Effector CD4-positive, alpha-beta T cell (primary cell): ENCODE measurements at places on chromosomes 16 and 17.

- DNase-seq: no peak
These were observed 36.5 kb upstream of the C17orf78 start for GRCh38 chr17:37339321-37339720.

DNA sequence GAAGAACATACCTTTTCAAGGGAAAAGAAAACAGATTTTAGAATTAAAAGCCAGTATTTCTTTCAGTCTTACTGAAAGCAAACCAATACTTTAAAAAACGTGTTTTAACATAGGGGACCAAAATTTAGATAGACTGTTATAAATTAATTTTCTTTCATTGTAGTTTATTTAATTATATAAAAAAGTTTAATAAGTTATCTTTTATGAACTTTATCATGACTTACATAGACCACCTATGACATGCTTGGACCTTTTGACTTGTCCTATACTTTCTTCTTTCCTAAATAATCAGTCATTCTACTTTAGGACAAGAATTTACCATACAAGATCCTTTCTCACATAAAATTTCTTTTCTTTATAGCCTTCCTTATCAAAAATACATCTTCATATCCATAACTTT lies 102.0 kb upstream of the HAS3 start:
- DNase-seq: no peak

GRCh38 chr16:65583498-65583897 lies 461.6 kb upstream of the CDH11 start:
- no peak for DNase-seq

DNA sequence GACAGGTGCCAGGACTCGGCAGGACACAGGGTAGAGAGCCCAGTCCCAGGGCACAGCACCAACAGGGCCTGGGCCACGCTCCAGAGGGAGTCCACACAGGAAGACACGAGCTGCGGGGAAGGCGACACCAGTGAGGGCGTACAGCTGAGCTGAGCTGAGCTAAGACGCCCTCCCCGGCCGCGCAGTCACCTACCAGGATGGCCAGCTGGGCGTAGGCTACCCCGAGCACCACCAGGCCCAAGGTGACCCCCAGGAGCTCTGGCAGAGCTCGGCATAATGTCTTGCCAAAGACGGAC lies 42.6 kb downstream of the TSC2 start:
- DNase-seq: no peak

GRCh38 chr17:77196251-77196650 lies 55.5 kb downstream of the SEC14L1 start:
- no peak for DNase-seq

DNA sequence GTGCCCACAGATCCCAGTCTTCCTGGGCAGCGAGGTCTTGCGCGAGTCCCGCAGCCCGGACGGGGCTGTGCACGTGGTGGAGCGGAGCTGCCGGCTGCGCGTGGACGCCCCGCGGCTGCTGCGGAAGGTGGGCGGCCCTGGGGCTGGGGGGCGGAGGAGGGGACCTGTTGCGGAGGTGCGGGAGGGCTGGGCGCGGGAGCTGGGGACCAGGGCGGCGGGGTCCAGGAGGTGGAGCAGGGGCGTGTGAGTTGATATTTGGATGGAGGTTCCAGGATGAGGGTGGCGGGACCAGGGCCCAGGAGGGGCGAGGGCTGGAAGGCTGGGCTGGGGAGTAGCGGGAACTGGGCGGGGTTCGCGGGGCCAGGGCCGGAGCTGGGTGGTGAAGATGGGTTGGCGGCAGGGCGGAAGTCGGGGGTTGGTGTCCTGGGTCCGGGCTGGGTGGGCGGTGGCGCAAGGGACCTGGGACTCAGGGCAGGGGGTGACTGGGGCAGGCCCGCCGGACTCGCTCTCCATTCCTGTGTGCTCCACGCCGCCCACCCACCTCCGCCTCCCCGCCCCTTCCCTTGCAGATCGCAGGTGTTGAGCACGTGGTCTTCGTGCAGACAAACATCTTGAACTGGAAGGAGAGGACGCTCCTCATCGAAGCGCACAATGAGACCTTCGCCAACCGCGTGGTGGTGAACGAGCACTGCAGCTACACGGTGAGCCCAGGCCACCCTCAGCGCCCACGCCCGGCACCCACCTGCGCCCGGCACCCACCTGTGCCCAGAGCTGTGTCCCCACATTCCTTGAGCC lies 29.6 kb downstream of the SEC14L5 start:
- DNase-seq: no peak

DNA sequence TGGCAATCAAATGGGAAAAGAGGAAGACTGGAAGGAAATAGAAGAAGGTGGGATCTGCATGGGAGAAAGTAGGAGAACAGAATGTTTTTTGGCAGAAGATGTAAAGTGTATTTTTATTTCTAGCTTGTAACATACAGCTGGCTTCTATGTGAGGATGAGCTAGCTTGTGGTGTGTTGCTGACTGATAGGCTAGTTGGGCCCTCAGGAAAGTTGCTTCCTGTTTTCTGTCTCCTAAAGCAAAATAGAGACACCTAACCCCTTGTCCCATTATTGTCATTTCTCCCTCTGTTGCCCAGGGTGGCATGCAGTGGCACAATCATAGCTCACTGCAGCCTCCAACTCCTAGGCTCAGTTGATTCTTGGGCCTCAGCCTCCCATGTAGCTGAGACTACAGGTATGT lies 15.9 kb downstream of the TNRC6A start:
- DNase-seq: no peak

DNA sequence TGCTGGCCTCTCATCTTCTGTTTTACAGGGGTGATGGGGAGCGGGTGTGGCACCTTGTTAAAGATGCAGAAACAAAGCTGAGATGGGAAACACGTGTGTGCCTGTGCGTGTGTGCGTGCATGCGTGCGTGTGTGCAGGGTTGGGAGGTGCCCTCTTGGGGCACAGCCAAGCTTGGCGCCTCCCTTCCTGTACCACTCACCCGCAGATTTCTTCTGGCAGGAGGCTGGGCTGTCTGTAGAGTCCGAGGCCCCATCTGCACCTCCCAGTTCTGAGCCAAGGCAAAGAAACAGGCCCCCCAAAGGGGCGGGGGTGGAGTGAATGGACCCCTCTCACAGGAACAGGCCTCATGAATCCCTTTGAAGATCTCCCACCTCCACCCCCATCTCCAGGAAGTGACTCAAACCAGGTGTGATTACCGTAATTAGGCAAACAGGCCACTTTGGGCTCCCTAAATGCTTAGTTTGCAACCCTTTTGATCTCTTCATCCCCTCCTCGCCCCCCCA lies 20.9 kb downstream of the TNS4 start:
- peak; percentile 73 for DNase-seq

DNA sequence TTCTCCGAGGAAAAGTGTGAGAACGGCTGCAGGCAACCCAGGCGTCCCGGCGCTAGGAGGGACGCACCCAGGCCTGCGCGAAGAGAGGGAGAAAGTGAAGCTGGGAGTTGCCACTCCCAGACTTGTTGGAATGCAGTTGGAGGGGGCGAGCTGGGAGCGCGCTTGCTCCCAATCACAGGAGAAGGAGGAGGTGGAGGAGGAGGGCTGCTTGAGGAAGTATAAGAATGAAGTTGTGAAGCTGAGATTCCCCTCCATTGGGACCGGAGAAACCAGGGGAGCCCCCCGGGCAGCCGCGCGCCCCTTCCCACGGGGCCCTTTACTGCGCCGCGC lies at the start of gene ERBB2:
Gene ERBB2, plus strand, starts transcription at position 247 of the 330 bp plus-strand sequence. CDS start 175 bp downstream, outside the sequence.
- DNase-seq: no peak

GRCh38 chr17:73003487-73003886 lies 89.0 kb downstream of the SLC39A11 start:
- DNase-seq: no peak

DNA sequence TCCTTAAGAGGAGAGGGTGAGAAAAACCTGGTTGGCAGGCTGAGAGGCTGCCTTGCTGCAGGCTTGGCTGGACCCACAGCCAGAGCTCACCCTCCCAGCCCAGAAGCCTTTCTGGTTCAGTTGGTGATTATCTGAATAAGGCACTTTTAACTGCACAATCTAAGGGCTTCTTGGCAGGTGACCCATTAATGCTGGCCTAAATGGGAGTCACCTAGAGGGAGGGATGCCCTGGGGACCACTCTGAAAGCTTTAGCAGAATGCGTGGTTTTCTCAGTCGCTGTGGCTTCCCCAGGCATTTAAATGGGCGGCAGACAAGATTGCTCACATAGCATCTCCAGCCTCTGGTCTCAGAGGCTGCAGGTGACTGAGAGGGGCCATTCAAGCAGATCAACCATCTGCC lies 33.2 kb upstream of the SHISA9 start:
- no peak for DNase-seq

- no peak for DNase-seq
These were observed 30.6 kb downstream of the DNAH9 start for GRCh38 chr17:11628831-11629230.

DNA sequence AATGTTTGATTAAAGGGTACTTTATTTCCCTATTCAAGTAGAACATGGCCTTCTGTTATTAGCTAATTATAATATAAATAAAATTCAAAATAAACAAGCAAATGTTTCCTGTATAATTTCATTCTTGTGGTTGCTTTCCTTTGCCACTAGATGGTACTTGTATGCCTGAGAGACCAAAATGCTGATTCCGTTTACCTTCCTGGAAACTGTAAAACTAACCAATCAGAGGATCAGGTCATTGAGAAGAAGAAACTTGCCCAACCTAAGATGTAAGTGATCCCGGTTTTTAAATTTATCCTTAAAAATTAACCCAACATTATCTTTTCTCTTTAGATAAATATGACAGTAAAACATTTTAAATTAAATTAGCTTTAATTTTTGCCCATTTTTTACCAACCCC lies 8.1 kb upstream of the ABCA5 start:
- no peak for DNase-seq

- DNase-seq: no peak
These were observed 9.0 kb downstream of the FNDC8 start for GRCh38 chr17:35130392-35130791.

GRCh38 chr16:87108941-87109340 lies 208.3 kb downstream of the C16orf95 start:
- no peak for DNase-seq

GRCh38 chr17:33623841-33624240 lies 330.7 kb upstream of the ASIC2 start:
- no peak for DNase-seq

DNA sequence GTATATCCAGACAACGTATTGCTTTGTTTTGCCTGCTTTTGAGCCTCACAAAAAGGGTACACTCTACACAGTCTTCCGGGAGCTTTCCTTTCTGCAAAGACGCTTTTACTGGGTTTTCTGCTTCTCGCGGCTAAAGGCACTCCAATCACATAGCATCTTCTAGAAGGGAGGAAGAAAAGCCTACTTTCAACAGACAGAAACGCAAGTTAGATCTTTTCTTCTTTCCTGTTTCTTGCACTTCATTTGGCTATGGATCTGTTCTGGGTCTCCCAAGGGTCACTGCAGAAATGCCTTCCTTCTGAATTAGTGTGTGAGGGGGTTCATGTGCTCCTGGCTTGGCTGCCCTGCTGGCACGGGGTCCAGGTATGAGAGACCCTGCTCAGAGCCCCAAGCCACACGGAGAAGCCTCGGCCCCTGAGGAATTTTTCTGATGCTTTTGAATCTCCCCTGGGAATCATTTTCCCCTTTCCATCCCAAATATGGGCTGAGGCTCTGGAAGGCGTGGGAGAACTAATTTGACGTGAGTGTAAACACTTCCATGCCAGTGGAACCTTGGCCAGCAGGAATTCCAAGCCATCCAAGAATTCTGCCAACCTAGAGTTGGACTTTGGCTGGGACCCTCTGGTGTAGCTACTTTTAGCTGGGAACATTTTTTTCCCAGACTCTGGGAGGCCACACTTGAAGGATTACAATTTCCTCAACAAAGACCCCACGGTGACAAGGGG lies 49.6 kb upstream of the NKD1 start:
- no peak for DNase-seq

- DNase-seq: no peak
These were observed 188.9 kb downstream of the CPPED1 start for GRCh38 chr16:12614662-12615278.

- no peak for DNase-seq
These were observed 642 bp downstream of the ZNF205 start for GRCh38 chr16:3112881-3113574.
